Stimulated activated naive B cell treated with anti-CD40 and anti-IgM and Interleukin-4, amounts not matched to agents 10 μg/mL and 1 μg/mL and 100 μg/mL, for 72 hours (primary cell): ENCODE measurements at places on chromosomes 1 and 21.

- no peak for DNase-seq
Measured at GRCh38 chr1:175294179-175294756, 101.7 kb upstream of the KIAA0040 start.

DNA sequence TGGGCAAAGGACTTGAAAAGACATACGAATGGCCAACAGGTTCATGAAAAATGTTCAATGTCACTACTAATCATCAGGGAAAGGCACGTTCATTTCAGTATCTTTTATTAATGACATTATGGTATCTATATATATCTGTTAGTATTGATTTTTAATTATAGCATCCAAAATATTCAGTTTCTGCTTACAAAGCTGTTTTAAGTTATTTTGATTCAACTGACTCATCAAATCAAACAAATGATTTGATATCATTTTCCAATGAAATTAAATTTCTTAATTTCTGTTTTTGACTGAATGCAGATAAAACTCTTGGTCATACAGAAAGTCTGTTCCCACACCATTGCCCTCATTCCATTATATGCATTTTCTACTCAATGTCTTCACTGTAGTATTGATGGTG lies 315.9 kb downstream of the PDE4B start:
- no peak for DNase-seq

DNA sequence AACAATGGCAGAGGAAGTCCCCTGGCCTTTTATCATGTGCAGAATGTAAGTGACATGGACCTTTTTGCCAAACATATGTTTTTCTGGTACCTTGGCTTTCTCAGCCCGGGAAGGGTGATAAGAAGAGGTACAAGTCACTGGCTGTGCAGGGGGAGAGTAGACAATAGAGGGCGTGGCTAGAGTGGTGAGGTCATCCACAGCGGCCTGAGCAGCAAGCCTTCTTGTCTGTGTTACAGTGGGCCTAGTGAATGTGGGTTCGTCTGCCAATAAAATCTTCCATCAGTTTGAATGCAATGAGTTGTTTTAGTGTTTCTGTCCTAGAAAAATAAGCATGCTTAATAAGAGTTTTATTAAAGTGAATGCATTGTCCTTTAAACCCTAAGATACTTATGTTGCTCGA lies 59.0 kb upstream of the PGD start:
- DNase-seq, result no peak

GRCh38 chr1:42738678-42739226 lies 1.3 kb downstream of the CLDN19 start:
- DNase-seq, result no peak

- no peak for DNase-seq
Measured at GRCh38 chr1:165467706-165468105, 22.8 kb upstream of the RXRG start.

DNA sequence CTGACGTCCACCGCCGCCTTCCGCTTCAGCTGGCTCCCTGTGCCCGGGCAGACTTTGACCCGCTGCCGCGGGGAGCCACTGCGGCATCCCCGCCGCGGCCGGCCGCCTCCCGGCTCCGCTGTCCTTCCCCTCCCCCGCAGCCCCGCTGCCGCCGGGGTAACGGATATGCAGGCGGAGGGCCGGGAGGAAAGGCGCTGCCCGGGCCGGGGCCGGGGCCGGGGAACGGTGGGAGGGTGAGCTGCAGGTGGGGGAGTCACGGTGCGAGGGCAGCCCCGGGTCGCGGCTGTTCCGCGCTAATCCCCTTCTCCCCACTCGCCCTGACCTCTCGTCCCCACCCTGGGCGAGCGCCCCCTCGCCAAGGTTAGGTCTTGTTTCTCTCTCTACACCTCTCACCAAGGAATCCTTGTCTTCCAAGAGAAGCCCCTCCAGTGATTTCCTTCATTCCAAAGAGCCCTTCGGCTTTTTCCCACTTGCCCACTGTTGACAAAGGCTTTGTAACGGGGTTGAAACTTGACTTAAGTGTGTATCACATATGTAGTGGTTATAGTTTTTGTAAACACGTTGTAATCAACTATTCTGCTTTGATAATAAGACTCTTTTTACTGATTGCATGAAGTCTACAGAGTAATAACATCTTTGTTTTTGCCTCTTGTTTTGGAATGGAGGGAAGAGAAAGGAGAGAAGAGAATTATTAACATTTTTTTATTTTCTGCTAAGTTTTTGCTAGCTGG lies 669 bp downstream of the XPR1 start:
- DNase-seq, result no peak

GRCh38 chr1:236143104-236143948 lies 987 bp downstream of the GPR137B start:
- DNase-seq, result no peak

DNA sequence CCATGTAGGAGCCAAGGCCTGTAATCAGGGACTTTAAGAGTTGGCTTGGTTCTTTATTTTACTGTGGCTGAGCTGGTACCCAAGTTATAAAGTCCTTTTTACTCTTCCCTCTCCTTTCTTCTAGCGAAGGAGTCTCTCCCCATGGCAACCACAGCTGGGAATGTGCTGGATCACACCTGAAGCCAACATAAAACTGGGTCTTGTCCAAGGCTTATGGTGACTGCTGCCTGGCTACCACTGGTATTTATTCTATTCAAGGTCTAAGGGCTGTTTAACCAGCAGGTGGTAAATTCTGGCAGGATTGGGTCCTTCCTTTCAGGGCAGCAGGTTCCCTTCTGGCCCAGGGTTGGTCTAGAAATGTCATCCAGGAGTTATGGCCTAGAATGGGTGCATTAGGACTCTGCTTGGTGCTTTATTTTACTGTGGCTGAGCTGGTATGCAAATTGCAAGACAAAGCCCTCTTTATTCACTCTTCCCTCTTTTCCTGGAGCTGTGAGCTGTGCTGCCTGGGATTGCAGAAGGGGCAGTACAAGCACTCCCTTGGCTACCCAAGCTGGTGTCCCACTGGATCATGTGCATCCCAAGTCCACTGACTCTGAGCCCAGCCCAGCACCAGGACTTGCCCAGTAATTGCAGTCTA lies 26.6 kb downstream of the SLC22A15 start:
- DNase-seq, result no peak

DNA sequence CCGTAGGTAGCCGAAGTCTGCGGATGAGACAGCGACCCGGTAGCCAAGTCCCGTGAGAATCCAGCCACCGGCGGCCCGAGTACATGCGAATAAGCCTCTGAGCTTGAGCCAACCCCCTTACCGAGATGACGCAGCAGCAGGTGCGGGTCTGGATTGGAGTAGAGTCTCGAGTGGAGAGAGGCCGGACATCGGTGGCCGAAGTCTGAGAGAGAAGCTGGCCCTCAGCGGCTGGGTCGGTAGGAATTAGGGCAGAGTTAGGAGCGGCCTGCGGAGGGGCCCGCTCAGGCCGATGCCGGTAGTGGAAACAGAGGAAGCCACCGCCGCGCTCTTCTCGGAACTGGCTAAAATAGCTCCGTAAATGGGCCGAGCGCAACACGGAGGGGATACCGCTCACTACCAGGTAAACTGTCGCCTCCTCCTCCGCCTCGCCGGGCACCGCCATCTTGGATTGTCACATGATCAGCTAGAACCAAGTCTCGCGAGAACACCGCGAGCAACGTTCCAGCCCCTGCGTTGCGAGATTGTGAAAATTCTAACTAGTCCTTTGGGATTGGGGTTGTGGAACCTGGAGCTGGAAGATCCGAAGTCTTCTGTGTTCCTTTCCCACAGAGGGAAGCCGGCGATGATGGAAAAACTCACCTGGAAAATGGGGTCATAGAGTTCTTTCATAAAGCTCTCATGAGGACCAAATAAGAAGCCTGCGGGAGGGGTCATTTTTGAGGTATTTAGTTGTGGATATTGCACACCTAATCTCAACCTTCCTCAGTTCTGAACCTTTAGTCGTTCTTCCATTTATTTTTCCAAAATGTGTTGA lies at the start of gene GPATCH3:
Gene GPATCH3 (minus strand): TSS at position 467 of the 814 bp plus-strand sequence. CDS start 25 bp downstream, at position 442.
- DNase-seq, result peak; percentile 82

DNA sequence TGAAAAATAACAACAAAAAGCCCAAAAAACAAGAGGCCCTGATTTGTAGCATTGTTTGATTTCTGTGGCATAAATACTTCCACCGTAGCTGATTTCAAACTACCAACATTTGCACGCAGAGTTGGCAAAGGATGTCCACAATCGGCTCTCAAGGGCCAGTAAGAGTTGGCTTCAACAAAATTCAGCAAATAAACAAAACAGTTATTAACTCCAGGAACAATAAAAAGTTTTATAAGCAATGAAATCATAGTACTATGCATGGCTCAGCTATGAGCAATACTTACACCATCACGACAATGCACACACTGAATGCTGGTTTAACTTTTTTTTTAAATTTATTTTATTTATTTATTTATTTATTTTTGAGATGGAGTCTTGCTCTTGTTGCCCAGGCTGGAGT lies 8.7 kb upstream of the COX20 start:
- DNase-seq, result no peak

- no peak for DNase-seq
Measured at GRCh38 chr1:213958346-213958745, 29.4 kb upstream of the PROX1 start.

GRCh38 chr1:78475888-78476610 lies 14.7 kb upstream of the PTGFR start:
- DNase-seq, result no peak

DNA sequence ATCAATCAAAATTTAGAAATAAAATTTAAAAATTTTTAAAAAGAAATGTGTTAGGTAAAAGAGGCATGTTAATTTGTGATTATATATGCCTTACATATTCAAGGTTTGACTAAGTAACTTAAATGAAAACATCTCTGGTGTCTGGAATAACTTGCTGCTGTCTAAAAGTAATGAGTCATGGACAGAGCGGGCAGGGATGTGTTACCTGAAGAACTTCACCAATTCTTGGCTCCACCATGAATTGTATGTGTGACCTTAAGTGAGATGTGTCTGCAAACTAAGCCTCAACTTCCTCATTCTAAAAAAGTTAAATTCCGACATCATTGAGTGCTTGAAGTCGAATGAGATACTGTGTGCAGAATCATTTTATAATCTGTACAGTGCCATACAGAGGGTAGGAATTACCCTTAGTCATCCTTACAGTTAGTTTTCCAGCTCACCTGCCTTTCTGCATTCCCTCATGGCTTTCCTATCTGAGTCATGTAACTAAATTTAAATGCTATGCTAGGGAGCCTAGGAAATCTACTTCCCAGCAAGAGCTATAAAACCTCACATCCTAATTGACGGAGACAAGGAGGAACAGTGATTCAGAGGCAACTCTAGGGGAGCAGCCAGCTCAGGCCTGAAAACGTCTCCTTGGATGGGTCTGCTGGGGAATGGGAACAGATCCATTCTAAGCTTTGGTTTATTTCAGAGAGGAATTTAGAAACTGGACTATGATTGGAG lies 100.7 kb upstream of the TSPAN2 start:
- no peak for DNase-seq

DNA sequence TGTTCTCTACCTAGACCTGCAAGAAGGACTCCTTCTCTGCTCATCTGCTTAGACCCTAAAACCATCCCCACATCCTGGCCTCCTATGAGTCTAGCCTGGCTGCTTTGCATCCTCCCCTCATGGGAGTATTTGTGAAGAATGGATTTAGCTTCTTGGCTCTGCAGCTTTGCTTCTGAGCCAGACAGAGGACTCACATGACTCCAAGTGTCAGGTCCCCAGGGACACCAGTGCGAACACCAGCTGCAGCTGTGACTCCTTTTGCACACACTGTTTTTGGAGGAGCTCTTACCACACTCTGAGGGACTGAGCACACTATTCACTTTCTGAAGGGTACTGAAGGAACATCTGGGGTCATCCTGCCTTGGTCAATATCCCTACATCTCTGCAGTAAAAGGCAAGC lies 131.8 kb upstream of the SGIP1 start:
- DNase-seq, result peak; percentile 85

- no peak for DNase-seq
Measured at GRCh38 chr1:175409938-175410337, 217.4 kb upstream of the KIAA0040 start.

DNA sequence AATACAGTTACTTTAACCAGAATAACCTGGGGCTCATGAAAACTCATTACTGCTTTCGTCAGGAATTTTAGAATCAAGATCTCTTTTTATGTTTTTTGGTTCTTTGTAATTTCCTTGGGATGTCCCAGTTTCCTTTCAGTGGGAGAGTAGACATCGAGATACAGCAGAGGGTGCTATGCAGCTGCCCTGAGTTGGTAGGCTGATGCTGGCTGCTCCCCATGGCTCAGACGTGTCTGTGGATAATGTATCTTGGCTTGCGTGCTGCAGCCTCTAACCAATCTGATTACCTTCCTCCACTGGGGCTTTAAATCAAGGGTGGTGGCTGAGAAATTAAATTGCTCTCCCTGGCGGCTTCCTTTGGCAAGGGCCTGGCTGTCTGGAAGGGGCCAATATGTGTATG lies 253.7 kb downstream of the CACNA1E start:
- DNase-seq, result no peak

DNA sequence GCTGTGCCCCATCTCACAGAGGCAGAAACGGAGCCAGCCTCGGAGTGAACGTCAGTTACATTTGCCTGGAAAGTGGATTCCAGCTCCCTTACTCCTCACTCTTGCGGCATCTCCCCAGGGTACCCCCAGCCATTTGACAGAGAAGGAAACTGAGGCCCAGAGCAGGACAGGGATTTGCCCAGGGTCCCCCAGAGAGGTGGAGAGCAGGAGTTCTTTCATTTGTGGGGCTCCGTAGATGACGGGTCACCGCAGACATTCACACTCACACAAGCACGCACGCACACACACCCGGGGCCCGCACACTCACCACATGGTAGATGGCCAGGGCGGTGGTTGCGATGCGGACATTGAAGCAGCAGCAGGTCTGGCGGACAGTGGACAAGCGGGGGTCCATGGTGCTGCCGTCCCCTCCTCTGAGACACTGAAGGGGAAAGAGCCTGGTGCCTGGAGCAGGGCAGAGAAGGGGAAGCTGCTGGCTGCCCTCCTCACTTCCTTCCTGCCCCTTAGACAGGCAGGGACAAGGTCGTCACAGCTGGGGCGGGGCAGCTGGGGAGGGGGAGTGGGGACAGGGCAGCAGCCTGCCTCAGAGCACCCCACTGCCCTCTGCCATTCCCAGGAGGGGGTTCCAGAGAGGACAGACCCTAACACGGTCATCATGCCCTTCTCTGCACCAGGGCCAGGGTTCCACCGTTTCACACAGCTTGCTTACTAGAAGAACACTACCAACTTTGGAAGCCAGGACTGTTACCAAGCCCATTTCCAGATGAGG lies at the start of gene LAPTM5:
Gene LAPTM5 (minus strand): TSS at position 423 of the 769 bp plus-strand sequence. CDS start 29 bp downstream, at position 394.
- peak; percentile 71 for DNase-seq

GRCh38 chr21:21200939-21201615 lies 202.9 kb downstream of the NCAM2 start:
- no peak for DNase-seq

DNA sequence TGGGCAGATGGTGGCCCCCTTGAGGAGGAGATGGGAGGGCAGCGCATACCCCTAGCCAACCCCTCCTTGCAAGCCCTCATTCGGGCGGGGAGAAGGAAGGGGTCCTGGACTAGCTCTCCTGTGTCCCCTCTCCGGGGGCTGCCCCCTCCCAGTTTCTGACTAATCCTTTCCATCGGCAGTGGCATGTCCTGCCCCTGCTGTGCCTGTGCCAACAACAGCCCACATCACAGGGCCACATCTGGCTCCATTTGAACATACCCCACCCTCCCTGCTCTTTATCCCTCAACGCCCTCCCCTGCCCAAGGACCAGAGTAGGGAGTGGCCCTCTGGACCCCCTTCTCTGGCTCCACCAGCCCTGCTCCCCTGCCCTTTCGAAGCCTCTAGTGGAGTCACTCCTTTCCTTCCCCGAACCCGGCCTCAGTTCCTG lies 11.0 kb upstream of the LMNA start:
- DNase-seq, result no peak
